ENCODE measurements at places on chromosomes 6 and 20.

DNA sequence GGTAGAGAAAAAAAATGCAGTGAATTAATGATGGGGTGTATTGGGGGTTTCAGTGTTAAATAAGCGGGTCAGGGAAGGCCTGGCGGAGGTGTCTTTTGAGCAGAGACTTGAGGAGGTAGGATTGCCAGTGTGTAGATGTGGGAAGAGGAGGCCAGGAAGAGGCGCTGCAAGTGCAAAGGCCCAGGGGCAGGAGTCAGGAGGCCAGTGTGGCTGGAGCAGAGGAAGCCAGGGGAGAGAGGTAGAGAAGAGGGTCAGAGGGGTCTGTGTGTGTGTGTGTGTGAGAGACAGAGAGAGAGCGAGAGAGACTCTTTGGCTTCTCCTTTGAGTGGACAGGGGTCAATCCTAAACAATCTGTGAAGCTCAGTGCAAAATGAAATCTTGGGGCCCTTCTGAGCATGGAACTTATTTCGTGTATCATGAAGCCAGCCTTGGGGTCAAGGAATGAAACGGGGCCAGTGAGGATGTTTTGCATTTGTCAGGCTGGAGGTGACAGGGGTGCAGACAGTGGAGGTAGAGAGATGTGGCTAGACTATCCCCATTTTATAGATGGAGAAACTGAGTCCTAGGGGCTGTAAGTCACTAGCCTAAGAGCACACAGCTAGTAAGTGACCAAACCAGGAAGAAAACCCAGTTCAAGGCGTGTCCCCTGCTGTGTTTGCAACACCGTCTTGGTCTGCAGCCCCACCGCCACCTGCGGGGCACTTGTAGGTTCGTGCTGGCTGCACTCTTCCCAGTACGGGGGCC, 9.7 kb upstream of the IP6K3 start:
- no peak for DNase-seq

- DNase-seq, result no peak
Measured at GRCh38 chr6:110776413-110776812, 38.9 kb downstream of the CDK19 start.

GRCh38 chr20:31811796-31812728, 7.1 kb upstream of the MYLK2 start:
- DNase-seq, result no peak

DNA sequence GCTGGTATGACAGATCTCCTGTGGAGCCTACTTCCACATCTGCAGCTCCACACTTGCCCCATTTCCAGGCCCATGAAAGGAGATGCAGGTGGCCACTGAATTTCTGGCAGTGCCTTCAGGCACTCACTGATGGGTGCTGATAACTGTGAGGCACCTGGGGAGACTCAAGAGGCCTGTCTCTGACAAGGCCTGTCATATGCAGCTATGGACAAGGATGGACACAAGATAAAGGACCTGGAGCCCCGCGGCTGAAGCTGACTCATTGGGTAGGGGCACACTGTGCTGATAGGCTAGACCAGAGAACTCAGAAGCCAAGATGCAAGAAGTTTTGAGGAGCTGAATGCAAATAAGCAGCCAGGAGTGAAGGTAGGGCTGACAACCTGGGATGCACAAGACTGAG, 81.0 kb upstream of the LRFN2 start:
- DNase-seq, result peak; percentile 18

GRCh38 chr6:11080296-11080695, 13.3 kb upstream of the SMIM13 start:
- no peak for DNase-seq

- no peak for DNase-seq
Measured at GRCh38 chr20:62019881-62020492, 45.7 kb downstream of the TAF4 start.

DNA sequence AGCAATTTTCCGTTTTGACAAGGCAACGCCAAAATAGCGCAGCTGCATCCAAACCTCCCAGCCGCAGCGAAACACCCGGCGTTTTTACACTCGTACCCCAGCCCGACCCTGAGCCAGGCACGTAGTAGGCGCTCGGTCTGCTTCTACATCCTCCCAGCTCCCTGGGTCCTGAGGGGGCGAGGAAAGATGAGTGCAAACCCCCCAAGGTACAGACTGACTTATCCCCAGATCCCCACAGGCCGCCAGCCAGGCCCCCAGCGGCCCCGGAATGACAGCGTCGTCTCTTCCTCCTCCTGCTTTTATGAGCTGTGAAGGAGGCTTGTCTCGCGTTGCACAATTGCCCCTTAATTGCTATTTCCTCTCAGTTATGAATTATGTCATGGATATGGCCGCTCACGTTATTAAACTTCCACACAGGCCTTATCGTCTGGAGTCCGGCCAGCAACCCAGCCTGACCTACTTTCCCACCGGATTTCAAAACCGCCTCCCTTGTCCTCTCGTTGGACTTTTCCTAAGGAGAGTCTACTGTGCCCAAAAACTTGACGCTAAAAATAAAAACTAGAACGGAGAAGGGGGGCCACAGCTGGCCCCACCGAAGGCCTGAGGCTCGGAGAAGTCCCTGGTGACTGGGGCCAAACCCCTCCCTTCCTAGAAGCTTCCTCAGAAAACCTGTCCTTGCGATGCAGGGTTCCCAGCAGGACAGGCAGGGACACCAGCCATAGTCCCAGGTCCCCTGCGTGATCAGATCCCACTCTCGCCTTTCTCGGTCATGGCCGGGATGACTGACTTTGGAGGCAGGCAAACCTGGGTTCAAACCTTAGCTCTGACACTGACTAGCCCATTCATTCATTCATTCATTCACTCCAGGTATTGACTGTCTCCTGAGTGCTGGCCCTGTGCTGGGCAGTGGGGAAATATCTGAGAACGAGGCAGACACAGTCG, 130.9 kb upstream of the PTPN1 start:
- no peak for DNase-seq

- no peak for DNase-seq
Measured at GRCh38 chr6:121354764-121355163, 20.5 kb upstream of the TBC1D32 start.

DNA sequence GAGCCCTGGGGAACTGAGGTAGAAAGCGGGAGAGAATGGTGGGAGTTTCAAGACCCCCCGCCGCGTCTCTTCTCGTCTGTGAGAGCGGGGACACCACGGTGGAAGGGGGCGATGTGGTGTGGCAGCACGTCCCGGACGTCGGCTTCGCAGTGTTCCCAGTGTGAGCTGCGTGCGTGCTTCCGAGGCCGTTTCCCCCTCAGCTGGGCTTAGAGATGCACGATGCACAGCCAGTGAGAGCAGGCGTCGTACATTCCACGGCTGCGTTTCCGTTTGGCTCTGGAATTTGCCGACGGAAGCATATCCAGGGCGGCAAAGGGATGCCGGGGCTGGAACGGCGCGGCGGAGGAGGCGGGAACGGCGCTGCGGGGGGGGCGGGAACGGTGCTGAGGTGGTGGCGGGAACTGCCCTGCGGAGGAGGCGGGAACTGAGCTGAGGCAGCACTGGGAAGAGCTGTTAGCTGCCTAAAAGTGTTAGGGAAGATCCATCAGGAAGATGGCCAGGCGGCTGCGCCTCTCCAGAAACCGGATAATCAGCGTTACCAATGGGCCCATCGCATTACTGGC, 37.7 kb downstream of the KIF25 start:
- no peak for DNase-seq

DNA sequence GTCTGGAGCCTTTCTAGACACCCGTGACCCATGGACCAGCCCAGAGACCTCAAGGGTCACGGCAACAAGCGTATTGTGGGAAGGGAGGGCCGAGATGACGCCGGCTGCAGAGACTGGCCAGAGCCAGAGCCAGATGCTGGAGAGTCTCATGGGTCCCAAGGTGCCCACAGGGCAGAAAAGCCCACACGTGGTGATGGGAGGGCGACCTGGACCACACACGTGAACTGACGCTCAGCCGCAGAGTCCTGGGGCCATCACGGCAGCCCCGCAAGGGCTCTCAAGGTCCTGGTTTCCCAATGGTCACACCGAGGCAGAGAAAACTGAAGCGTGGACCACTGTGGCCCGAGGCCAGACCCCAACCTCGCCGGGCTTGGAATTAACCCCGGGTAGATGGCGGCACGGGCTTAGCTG, 92.6 kb downstream of the YTHDF1 start:
- DNase-seq, result no peak

- DNase-seq, result no peak
Measured at GRCh38 chr6:42083530-42083929, 33.2 kb downstream of the TAF8 start.

GRCh38 chr20:40181676-40182075, 507.4 kb downstream of the MAFB start:
- no peak for DNase-seq

DNA sequence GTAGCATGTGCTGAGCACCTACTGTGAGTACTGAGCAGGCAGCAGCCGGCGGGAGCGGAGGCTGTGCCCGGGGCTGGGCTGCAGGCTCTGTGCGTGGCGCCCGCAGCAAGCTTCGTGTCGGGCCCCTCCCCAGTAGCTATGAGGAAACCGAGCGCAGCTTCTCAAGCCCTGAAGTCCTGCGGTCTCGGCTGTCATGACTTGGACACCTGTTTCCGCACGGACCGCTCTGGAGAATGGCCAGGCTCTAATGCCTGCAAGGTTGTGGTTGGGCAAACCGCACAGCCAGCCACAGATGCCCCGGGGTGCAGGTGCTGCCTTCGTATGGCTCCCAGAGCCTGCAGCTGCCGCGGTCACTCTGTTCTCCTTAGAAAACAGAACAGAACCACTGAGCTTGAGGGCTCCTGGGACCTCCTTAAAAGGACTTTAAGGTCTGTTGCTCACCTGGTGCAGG, 33.7 kb downstream of the PYGB start:
- DNase-seq, result no peak

DNA sequence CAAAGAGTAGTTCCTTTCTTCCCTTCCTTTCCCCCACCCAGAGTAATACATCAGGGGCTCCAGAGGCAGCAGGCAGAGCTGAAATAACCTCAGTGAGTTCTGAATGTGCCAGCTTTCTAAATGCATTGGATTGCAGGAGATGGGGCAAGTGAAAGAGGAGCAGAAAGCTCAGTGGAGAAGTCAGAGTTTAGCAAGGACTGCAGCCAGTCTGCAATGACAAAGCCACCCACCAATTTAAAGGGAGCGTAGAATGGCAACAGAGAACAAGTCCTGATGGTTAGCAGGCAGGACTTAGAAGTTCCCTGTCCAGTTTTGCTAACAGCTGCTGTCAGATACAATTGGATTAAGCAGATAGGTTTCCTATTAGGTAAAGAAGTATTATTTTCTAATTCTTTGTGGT, 203.4 kb upstream of the RIN2 start:
- DNase-seq, result no peak

DNA sequence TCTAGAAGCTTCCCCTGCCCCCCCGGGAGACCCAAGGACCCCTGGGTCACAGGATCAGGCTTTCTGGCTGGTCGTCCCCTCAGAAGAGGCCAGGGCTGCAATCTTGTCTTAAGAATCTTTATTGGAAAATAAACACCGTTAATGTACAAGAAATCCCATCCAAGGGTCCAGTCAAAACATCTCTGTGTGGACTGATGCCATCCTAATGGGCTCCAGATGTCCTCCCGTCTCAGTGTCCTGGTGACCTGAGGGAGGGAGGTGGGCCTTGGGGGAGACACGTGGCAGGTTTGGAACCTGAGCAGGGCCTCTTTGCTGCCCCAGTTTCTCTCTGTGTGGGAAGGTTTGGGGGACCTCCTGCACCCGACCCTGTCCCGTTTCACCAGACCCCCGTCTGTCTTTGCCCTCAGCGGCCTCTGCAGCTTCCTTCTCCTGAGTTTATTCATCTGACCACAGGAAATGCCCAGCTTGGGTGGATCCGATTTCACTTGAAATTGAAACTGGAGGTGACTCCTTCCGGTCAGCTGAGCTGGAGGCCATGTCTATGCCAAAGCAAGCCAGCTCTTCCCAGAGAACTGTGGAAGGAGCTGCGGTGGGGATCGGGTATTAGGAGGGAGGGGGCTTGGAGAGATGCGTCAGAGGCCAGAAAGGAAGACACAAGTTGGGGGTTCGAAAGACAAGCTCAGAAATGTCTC, 75.1 kb downstream of the SLC2A10 start:
- DNase-seq, result no peak

DNA sequence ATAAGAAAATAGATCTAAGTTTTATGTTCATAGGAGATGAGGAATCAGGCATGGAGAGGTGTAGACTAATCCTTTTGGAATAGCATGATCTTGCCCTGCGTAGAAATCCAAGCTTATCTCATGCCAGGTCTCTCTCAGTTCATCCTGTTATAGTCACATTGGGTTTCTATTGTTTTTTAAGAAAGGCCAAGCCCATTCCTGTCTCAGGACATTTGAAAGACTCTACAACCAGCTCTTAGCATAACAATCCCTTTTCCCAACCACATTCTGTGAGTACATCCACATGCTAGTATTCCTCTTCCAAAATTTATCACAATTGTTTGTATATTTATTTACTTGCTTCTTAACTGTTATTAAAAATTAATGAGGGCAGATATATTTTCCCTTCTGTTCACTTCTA, 130.3 kb downstream of the MMUT start:
- no peak for DNase-seq

GRCh38 chr20:37899105-37900045, 3.6 kb upstream of the VSTM2L start:
- no peak for DNase-seq

DNA sequence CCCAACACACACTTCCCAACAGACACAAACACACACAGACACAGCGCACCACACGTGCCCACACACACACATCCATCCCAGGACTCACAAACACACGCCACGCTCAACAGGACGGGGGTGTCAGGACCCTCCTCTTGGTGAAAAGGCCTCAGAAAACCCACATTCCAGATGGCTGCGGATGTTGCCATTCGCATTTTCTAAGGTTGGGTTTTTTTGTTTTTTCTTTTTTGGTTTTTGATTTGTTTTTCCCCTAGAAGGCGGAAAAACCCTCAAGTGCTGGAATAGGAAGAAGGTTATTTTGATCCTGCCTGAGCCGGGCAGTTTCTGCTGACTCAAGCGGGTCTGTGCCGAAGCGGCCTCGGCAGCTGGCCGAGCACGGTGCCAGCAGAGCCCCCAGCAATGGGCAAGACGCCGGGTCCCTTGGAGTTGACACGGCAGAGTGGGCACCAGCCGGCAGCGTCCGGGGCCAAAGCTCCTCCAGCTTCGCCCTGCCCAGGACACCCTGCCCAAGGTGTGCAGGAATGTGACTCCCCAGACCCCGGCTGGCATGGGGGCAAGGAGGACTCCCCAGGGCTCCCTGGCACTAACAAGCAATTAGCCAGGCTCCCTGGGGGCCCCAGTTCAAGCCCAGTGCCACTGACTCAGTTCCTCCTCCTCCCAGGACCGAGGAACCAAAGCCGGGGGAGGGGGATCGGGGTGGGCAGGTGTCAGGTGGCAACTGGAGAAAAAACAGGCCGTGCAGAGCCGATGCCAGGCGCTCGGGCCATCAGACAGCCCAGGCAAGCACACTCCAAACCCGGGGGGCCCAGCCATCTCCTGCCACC, 40.9 kb upstream of the ZBP1 start:
- no peak for DNase-seq

Data from hematopoietic multipotent progenitor cell treated with erythropoietin and hydrocortisone succinate and interleukin-3 and kit ligand, for 17 days (in vitro differentiated cells).